ENCODE measurements at places on chromosomes 13 and 19.

- no peak for DNase-seq
Measured at GRCh38 chr13:73985783-73986182, 148.4 kb downstream of the KLF12 start.

DNA sequence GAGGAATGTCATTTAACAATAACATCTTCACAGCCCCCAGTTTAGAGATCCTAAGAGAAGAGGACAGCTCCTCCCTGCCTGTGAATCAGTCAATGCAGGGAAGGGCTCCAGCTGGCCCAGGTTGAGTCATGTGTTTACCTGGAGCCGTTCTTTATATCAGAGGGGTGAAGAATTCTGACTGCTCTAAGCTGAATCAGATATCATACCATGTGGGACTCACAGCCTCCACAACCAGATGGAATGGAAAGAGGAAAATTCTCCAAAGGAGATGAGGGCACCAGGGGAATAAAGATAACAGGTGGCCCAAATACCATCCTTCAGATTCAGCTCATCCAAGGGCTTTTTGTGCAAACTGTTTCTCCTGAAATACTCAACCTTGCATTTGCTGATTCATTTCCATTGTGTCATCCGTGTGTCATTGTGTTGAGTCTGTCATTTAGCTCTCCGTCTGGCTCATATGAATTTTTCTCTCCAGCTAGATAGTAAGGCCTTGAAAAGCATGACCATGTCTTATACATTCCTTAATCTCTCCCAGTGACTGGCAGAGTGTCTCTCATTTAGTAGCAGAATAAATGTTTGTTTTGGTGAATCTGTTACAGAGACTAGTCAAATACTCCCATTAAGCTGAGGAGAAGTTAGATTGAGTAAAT, 217.9 kb downstream of the RFC3 start:
- DNase-seq: no peak

- no peak for DNase-seq
Measured at GRCh38 chr19:45280471-45280961, 29.4 kb downstream of the MARK4 start.

DNA sequence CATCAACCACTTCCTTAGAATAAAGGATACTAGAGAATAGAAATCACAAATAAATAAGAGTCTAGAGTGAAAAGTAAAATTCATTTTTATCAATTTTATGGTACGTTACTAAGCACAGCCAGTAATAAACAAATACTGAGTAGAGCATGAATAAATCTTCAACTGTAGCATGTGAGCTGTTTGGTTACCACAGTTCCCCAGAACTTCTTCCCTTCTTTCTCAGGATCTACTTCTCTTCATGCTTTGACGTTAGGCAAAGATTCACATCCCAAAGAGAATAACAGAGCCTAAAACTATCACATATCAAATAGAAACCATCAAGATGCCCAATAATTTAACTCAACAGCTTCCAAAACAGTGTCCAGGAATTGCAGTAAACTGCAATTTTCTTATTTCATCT, 7.4 kb downstream of the RUBCNL start:
- no peak for DNase-seq

DNA sequence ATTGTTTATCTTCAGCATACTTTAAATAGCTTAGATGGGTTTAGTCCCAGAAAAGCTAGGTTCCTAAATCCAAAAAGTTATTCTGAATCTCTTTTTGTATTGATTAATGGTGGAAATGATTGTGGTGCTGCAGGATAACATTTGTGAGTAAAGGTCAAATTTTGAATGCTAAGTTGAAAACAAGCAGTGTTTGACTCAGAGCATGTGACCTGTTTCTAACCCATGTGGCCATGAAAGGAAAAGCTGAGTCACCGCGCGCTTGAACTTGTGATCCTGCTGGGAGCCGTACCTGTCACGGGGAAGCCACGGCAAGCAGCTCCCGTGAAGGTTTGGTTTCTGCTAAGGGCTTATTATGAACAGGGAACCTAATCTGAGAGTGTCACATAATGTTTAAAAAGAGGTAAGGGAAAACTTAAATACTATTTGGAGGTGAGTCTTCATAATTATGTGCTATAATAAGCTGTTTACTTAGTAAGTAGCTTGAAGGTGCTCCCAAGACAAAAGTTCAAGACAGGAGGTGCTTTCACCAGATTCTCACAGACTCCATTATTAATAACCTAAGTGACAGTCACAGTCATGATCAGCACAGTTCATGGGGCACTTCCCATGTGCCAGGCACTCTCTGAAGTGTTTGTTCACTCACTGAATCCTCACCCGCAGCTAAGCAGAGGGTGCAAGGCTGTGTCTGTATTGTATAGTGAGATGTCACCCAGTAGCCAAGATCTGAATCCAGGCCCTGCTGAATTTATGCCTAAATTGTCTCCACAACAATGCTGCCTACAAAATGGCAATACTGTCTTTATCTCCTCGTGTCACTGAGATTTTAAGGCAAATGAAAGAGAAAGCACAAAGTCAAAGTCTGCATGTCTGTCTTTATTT, 286.5 kb downstream of the MYO16 start:
- no peak for DNase-seq

- no peak for DNase-seq
Measured at GRCh38 chr19:49738268-49738667, 24.8 kb downstream of the TSKS start.

- no peak for DNase-seq
Measured at GRCh38 chr13:41706152-41706551, 248.8 kb downstream of the RGCC start.

DNA sequence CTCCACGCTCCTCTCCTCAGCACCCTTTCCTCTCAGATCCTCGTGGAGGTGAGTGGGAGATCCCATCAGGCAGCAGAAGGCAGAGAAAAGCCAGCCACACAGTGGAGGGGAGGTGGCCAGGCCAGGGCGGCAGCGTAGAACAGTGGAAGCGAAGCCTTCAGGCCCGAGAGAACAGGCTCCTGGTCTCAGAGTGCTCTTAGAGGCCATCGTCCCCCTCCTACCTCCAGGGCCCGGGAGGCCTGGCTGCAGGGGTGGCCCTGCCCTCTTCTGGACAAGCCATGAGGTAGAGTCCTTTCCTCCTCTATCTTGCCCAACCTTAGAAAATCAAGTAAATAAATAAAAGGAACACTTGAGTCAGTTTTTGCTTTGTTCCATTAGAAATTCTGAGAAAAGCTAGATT, 202.0 kb downstream of the KATNAL1 start:
- DNase-seq: no peak
